ENCODE measurements at places on chromosomes 2 and 18.
A peak's percentile ranks its signal among the peaks of the same experiment; 100 is the strongest.

DNA sequence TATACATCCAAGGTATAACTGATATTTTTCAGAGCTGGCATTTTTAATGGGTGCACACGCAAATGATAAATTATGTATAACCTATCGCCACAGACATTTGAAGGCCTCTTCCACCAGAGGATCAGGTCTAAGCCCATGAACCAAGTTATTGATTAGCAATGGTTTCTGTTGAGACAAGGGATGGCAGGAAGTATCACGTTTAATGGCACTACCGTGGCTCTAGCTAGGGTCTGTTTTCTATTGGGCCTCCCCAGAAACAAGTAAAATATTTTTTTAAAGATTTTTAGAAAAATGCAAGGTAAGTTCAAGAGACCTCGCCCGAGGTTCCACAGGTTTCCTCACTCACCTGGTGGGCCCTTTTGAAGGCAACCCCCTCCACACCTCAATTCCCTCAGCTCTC lies 667 bp downstream of the GFPT1 start:
- peak; percentile 18 for DNase-seq

GRCh38 chr2:46964835-46965560 lies 49.4 kb upstream of the MCFD2 start:
- DNase-seq: no peak

DNA sequence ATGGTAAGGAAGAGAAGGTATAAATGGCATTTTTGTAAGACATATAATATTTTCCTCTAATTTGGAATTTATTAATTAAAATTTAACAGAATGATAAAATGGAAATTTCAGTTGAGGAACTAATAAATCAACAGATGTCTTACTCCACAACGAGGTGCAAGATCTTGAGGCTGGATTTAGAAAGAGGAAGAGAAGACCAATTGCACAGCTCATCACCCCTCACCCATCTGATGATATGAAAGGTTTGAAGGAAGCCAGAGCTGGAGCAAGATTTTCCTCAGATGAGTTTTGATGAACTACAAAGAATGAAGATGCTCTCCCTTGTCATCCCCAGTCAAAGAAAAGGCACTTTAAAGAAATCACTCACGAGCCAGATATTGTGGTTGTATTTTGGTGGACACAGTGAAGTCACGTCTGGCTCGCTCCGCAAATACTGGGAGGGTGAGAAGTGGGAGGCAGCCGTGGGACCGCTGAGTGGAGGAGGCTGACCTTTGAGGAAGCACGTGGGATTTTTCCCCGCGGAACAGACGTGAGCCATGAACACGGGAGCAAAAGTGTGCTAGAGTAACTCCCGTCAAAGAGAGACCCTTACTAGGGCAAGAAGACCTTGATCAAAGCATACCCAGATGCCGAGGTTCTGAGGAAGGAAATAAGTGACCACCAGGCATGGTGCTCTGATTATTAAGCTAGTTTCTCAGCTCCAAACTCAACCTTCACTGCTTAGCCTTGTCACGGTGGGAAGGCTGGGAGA lies 511.4 kb downstream of the RNF144A start:
- peak; percentile 23 for DNase-seq

DNA sequence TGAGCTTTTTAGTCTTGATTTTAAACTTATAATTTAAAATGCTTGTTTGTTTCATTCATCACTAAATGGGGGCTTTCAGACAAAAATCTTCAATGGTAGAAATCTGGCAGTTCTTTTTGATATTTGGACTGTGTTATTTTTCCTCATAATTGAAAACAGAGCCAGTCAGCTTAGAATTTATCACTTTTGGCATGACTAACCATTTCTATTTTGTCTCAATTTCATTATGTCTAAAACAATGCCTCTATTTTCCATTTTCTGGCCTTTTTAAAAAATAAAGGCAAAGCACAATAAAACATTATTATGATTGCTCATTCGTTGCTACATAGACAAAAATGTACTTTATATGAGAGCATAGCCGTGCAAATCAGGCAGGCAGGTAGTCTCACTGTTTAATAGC lies 434.5 kb downstream of the XIRP2 start:
- DNase-seq: no peak

GRCh38 chr18:60656553-60656952 lies 284.0 kb upstream of the MC4R start:
- DNase-seq: peak; percentile 78

- no peak for DNase-seq
Observed at GRCh38 chr18:58997811-58998337, 133.2 kb downstream of the ZNF532 start.

GRCh38 chr2:65658881-65659280 lies 226.5 kb upstream of the SPRED2 start:
- DNase-seq: no peak

DNA sequence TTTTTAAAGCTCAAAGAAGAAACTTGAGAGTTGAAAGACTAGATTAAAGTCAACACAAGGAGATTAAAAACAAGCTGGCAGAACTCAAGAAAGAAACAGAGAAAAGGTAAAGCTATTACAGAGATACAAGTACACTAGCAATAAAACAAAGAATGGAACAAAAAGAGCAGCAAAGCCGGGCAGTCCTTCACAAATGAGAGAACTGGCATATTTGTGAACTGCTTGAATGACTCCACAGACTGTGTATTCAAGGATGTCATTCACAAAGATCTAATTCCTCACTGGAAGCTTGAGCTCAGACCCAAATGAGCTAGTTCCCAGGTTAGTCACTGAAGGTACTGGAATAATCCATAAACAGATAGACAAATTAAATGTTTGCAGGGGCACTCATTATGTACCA lies 318.0 kb downstream of the MYCN start:
- no peak for DNase-seq
